ENCODE measurements at places on chromosomes 2 and 18.

DNA sequence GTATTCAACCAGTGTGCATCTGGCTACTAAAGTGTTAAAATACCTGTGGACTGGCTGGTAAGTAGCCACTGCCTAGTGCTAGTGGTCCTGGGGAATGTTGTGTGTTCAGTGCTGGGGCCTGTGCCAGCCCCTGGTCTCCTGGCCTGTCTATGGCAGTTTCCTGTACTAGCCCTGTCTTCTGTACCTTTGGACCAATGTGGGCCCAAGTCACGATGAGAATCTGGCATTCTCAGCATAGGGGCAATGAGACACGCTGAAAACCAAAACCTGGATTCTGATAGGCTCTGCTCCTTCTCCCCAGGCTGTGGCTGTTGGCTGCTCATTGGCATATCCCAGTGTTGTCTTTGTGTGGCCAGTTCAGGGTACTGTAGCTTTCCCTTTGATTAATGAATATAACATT is 170.4 kb downstream of the PTPRM start:
- H3K4me1 ChIP-seq: peaks cover 16% of the 10 kb centered on the region
- no peak for DNase-seq
- no peaks in the 10 kb centered on the region for H3K36me3 ChIP-seq

DNA sequence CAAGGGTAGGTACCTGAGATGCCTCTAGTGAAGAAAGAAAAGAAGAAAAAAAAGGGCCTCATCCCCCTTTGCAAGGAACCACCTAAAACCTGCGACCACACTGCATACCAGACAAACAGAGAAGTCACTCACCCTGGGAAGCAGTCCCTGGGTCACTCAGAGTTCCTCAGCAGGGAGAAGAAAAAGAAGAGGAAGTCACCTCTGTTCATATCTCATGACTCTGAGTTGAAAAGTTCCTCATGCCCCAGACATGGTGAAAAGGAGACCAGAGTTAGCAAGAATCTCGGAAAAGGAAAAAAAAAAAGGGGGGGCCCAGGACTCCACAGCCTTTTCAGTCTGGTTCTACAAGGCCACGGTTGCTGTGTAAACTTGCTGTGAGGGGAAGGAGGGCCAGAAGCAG is 478.4 kb upstream of the NRXN1 start:
- DNase-seq: no peak
- no peaks in the 10 kb centered on the region for H3K27me3 ChIP-seq
- no peak overlapping the region for H3K4me3 ChIP-seq
- no peaks in the 10 kb centered on the region for H3K4me1 ChIP-seq

GRCh38 chr18:24930971-24931370 is 421.0 kb downstream of the ZNF521 start:
- no peaks in the 10 kb centered on the region for H3K27me3 ChIP-seq
- DNase-seq: no peak
- no peaks in the 10 kb centered on the region for H3K36me3 ChIP-seq
- no peak overlapping the region for H3K27ac ChIP-seq
- no peak overlapping the region for H3K4me3 ChIP-seq

- H3K36me3 ChIP-seq: no peaks in the 10 kb centered on the region
- H3K4me3 ChIP-seq: no peak overlapping the region
- H3K4me1 ChIP-seq: no peaks in the 10 kb centered on the region
- DNase-seq: no peak
- no peak overlapping the region for H3K27ac ChIP-seq
Measured at GRCh38 chr2:82000606-82001005, 1696.1 kb upstream of the LRRTM1 start.

GRCh38 chr2:235614900-235615712 is 121.3 kb downstream of the AGAP1 start:
- H3K27me3 ChIP-seq: no peaks in the 10 kb centered on the region
- no peaks in the 10 kb centered on the region for H3K36me3 ChIP-seq
- H3K4me3 ChIP-seq: no peak overlapping the region
- no peak overlapping the region for H3K27ac ChIP-seq
- DNase-seq: peak; percentile 23

- no peaks in the 10 kb centered on the region for H3K27me3 ChIP-seq
- H3K27ac ChIP-seq: no peak overlapping the region
- no peaks in the 10 kb centered on the region for H3K36me3 ChIP-seq
- DNase-seq: no peak
Measured at GRCh38 chr18:13239171-13239956, 20.8 kb downstream of the LDLRAD4 start.

GRCh38 chr18:10170375-10170774 is 256.6 kb downstream of the VAPA start:
- no peak overlapping the region for H3K27ac ChIP-seq
- no peaks in the 10 kb centered on the region for H3K36me3 ChIP-seq
- H3K4me3 ChIP-seq: no peak overlapping the region
- H3K27me3 ChIP-seq: no peaks in the 10 kb centered on the region
- no peak for DNase-seq
- peaks cover 24% of the 10 kb centered on the region for H3K4me1 ChIP-seq

GRCh38 chr2:71531522-71532047 is 78.2 kb downstream of the DYSF start:
- no peak for DNase-seq
- H3K36me3 ChIP-seq: peaks cover 3% of the 10 kb centered on the region
- H3K27ac ChIP-seq: no peak overlapping the region

DNA sequence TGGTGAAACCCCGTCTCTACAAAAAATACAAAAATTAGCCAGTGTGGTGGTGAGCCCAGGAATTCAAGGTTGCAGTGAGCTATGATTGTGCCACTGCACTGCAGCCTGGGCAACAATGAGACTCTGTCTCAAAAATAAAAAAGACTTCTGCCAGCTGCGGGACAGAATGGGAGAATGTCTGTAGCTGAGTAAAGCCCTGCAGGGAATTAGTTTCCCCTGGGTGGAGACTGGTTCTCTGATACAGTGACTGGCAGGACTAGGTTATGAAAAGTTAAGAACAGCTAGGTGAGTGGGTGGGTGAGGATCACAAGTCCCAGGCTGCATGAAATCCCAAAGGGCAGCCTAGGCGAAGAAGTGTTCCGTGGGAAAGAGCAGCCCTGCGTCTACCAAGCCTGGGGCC is 13.8 kb upstream of the CATIP start:
- no peak overlapping the region for H3K4me3 ChIP-seq
- DNase-seq: no peak
- H3K27me3 ChIP-seq: no peaks in the 10 kb centered on the region
- peaks cover 39% of the 10 kb centered on the region for H3K4me1 ChIP-seq
- no peaks in the 10 kb centered on the region for H3K36me3 ChIP-seq

- H3K36me3 ChIP-seq: no peaks in the 10 kb centered on the region
- H3K4me3 ChIP-seq: peak overlapping the region; percentile 78
- H3K27ac ChIP-seq: peak overlapping the region; percentile 55
- DNase-seq: no peak
- H3K4me1 ChIP-seq: peaks cover 18% of the 10 kb centered on the region
Measured at GRCh38 chr2:42170619-42171395, 1.7 kb downstream of the EML4 start.
